Neural progenitor cell (in vitro differentiated cells): ENCODE measurements at places on chromosomes 12 and 14. TPM values are rescaled to one million over a fixed set of nuclear protein-coding genes. Genes with fewer than 3 reads are reported as not detected.

The SRRM4 gene
- 0.07 and 0.34 TPM in 2 replicates for total RNA-seq

DNA sequence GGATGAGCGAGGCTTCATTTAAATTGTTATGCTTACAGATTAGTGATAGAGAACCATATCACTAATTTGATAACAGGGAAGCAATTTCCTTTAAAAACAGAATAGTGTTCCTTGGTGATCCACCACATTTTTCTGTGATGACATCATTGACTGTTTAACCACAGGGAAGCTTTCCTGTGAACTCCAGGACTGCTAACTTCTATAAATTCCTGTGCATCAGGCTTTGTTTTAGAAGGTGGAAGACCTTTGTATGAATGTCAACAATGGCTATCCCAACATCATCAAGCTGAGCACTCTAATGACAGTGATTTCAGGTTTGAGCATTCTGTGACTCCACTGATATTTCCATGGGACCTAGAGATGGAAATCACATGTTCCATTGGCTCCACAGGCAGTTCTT lies 177.1 kb downstream of the RMST start:
- no peak for DNase-seq

The CEBPE gene
- not detected in 2 replicates for total RNA-seq

GRCh38 chr12:76562130-76562529 lies 2.6 kb upstream of the OSBPL8 start:
- DNase-seq, result peak; percentile 15

- peak; percentile 82 for DNase-seq
These were observed 53.8 kb upstream of the CCDC175 start for GRCh38 chr14:59630288-59630963.

- no peak for DNase-seq
These were observed 1472.8 kb downstream of the AACS start for GRCh38 chr12:126537961-126538530.

DNA sequence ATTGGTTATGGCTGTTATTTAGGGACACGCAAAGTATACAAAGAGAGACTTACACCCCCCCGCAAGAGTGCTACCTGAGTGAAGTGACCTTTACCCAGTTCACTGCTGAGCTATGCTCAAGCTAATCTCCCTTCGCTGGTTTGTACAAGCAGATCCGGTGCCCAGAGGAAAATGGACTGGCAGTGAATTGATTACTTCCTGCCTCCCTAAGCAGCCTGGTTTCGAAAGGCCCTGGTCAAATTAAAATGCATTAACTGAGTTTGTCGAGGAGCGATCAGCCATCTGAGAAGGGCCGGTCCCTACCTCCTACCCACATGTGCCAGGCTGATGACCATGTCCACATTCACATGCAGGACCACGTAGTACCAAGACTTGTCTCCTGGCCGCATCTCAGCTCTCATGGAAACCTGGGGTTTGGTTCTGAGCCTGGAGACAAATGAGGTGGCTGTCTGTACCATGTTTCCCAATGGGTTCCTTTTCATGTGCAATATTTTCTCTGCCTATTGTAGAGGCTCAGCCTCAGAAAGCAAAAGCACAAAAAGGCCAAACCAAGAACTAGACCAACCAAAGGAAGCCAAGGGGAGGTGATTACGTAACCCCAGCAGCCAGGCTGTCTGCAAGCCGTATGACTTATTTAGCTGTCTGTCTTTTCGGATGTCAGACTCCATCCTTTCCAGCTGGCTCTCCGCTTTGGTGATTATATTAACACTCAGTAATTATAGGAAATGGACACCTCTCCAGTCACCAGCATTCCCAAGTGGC lies 284.7 kb upstream of the PWP1 start:
- no peak for DNase-seq

The PPFIA2 gene
- 1.4 and 2.2 TPM in 2 replicates for total RNA-seq

The SPX gene
- total RNA-seq, result 0.31 and 4.0 TPM in 2 replicates

DNA sequence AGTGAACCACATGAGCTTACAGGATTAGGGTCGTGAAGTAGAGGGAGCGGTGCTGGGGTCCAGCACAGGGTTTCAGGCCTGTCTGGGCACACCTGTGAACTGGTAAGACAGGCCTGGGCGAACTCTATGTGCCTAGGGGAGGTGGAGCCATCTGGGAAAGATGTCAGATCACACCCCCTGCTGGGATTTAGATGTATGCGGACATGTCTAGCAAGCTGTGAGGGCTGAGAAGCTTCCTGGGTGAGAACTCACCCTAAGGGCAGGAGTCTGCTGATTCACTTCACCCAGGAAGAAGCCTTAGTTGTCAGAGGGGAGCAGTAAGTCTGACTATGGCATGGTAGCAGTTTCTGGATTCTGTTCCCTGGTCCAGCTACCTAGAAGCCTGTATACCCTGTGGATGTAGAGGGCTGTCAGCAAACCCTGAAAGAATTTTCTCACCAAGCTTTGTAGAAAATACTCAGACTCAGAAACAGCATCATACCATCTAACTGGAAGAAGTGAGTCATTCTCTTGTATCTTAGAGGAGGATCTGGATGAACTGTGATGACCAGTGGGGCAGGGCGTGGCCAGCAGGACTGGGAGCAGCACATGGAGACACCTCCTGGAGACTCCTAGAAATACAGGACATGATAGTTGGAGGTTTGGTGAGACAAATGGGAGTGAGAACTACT lies 11.2 kb upstream of the PYGL start:
- DNase-seq, result peak; percentile 23

The EXOC5 gene
- total RNA-seq, result 153 and 252 TPM in 2 replicates

DNA sequence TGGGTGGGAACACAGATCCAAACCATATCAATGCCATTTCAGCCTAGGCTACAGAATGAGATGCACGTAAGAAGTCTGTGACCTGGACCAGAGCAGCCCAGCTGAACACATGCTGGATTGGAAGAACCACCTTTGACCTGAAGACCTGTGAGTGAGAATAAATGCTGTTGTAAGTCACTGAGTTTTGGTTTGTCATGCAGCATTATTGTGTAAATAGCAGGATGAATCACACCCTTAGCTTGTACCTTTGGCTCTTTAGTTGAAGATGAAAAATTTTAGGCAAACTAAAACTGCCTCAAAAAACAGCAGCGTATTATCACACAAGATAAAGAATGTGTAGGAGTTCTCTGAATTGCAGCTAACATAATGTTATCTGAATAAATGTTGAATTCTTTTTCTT lies 199.4 kb upstream of the LRIG3 start:
- DNase-seq, result no peak

GRCh38 chr14:91290986-91291385 lies 46.5 kb upstream of the GPR68 start:
- DNase-seq, result no peak

The CPNE6 gene
- total RNA-seq, result not detected in 2 replicates

DNA sequence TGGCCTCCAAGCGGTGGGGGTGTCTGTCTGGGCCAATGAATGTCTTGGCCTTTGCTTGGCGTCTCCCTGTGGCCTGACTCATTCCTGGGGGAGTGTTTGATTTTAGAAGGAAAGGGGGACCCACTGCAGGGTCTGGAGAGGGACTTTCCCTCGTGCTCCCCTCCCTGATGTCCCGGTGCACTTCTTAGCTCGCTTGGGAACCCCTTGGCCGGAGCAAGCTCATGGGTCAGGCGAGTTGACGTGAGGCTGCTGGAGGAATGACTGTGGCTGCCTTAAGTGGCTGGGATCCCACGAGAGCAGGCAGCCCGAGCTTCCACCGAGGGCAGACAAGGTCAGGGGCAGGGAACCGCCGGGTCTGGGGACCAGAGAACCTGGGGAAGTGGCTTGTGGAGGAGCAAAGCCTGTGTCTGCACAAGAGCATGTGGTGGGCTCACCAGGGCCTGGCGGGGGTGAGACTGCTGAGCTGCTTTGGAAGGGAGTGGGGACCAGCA lies 218.4 kb upstream of the C14orf180 start:
- no peak for DNase-seq

GRCh38 chr14:51674294-51675002 lies 22.7 kb downstream of the FRMD6 start:
- no peak for DNase-seq

The FKBP4 gene
- total RNA-seq, result 45.3 and 58.6 TPM in 2 replicates

- no peak for DNase-seq
These were observed 76.4 kb upstream of the METAP2 start for GRCh38 chr12:95397571-95397970.

- peak; percentile 75 for DNase-seq
These were observed at the start of gene C14orf132 for GRCh38 chr14:96038920-96039632. Gene C14orf132 (plus strand): TSS chr14:96039362. CDS start chr14:96039501, 139 bp downstream.

GRCh38 chr12:125249932-125250331 lies 184.7 kb downstream of the AACS start:
- DNase-seq, result no peak

DNA sequence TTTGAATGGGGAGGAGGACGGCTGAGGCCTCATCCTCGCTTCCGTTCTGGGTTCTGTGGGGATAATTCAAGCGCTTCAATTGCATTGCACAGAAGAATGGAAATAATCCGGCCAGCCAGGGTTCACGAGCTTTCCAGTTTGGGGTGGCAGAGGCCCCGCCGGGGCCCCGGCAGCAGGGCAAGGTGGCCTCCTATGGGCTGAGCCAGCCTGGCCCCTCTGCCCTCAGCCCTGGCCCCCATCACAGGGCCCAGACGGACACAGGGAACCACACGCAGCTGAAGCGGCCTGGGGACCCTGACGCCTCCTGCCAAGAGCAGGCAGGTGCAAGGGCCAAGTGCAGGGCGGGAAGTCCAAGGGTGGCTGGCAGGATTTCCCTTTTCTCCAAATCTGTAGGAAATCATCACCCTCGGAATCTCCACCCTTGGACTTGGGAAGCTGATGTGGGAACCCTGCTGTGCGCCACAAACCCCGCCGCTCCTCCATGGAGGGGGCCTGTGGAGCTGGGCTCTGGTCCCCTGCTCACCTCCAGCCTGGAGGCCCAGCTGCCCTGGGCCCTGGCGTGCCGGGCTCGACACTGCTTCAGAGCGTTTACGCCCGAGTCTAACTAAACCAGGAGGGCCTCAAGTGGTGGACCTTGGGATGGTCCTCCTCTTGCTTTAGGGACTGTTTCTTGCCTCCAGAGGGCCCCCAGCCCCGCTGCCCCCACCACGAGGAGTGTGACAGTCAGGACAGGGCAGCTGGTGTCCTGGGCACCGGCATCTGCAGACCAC lies 78.4 kb downstream of the MOK start:
- no peak for DNase-seq

GRCh38 chr12:59491877-59492276 lies 104.0 kb upstream of the SLC16A7 start:
- no peak for DNase-seq

GRCh38 chr14:87113286-87113685 lies 879.7 kb downstream of the GALC start:
- no peak for DNase-seq

DNA sequence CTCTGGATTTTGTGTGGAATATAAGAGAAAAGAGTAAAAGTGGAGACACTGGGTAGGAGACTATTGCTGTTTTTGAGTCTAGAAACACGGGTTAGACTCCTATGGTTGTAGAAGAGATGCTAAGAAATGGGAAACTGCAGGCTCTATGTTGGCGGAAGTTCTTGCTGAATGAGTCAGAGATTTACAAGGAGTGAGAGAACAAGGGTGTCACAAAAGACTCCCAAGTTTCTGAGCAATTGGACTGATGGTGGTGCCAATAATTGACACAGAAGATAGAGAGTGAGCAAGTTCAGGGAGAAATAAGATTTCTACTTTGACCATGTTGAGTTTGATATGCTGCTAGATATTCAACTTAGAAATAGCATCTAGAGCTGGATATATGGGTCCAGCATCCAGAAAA lies 2.6 kb upstream of the PRKD1 start:
- DNase-seq, result no peak

GRCh38 chr12:75944097-75944904 lies 87.3 kb downstream of the PHLDA1 start:
- no peak for DNase-seq

GRCh38 chr14:35229084-35229791 lies 62.9 kb upstream of the PSMA6 start:
- no peak for DNase-seq

- DNase-seq, result peak; percentile 34
These were observed 147.1 kb downstream of the PHLDA1 start for GRCh38 chr12:75884465-75884985.

DNA sequence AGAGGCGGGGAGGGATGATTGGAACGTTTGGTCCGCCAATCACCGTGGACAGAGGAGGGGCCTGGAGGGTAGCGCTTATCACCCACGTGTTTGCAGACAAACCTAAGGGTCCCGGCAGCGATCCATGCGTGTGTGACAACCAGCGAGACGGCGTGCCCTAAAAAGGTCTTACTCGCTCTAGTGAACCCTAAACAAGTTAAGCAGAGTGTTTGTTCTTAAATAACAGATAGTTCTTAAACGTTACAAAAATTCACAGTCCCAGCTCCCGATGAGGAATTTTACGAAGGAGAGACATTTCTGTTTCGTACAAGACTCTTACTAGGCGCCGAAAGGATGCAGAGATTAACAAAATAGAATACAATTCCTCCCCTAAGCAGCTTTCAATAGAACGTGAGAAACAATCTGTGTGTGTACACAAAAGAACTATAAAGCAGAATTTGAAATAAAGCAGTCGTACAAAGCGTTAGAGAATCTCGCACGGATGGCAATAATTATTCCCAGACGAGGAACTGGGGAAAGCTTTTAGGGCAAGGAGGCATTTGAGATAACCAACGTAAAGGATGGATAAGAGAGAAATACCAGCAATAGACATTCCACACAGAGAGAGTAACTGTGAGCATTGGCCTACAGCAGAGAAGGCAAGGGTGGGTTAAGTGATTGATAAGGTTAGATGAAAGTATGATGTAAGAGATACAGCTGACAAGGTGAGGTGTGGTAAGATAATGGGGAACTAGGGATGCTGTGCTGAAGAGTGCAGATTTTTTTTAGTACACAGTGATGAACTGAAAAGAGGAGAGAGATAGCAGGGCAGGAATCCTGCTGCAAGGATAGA lies 831 bp upstream of the RPS6KA5 start:
- DNase-seq, result no peak

DNA sequence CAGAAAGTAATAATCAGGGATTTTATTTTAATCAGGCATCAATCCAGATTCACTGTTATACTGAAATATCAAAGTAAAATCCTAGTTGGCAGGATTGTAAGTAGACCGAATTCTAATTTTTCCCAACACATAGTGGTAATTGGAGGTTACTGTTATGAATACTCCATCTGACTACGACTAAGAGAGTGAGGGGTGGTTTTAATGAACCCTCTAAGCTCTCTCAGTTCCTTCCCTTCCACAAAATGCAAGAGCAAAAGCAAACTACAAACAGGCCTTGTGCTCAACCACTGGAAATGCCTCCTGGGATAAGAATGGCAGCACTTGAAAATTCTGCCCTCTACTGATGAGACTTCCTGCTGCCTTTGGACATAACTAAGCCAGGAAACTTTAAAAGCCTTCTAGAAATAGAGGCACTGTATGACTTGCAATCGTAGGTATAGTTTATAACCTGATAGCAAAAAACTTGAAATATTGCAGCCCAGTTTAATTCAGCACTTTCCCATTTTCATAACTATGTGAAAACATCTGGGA lies 184.8 kb downstream of the SLC16A7 start:
- peak; percentile 50 for DNase-seq

The FOS gene
- 32.9 and 98.6 TPM in 2 replicates for total RNA-seq

DNA sequence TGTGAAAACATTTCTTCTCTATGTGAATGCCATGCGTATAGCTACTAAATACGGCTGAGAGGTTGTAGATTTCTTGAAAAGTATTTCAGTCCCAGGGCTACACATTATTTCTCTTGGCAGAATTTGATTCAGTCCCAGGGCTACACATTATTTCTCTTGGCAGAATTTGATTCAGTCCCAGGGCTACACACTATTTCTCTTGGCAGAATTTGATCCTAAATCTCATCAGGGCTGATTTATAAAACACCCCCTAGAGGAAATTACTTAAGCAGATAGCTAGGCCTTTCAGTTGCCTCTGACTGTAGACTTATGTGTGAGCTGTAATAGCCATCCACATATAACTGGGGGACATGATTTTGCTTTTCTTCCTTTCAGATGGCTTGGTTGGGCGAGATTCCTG lies 50.4 kb downstream of the AK7 start:
- no peak for DNase-seq
